ENCODE measurements at places on chromosomes 11 and 22.

- no peak for DNase-seq
Observed at GRCh38 chr11:67311051-67311555, 7.8 kb downstream of the SSH3 start.

DNA sequence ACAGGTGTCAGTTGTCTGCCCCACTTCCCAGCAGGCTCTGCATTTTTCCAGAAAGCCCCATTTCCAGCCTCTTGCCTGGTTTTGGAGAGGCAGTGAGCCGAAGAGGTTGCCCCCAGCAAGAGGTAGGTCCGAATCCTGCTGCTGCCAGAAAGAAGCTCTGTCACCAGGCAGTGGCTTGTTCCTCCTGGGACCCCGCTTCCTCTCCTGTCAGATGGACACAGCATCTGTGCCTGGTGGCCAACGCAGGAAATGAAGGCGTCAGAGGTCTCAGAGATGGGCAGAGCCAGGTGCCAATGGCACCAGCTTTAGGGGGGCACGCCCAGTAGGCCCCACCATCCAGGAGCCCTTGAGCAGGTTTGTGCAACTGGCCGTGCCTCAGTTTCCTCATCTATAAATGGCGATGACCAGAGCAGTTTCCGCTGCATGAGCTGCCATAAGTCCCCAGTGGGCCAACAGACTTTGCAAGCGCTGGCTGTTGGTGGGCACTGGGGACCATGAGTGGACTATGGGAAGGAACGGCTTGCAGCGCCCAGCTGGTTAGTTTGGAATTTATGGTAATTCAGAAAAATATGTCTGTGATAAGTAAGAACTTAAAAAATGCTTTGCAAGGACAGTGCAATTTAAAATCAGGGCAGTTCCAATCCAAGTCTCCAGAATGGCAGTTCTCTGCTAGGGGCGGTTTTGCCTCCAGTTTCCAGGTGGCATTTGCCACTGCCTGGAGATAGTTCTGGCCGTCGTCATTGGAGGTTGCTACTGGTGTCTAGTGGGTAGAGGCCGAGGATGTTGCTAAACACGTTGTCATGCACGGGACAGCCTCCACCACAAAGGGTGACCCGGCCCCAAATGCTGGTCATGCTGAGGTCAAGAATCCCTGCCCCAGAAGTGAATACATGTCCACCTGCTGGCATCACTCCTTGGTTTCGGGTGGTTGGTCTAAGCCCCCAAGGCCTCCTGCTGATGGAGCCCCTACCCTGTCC is 2.3 kb upstream of the OSBPL5 start:
- DNase-seq = no peak

- DNase-seq = no peak
Observed at GRCh38 chr11:255816-256215, 19.0 kb downstream of the PSMD13 start.

DNA sequence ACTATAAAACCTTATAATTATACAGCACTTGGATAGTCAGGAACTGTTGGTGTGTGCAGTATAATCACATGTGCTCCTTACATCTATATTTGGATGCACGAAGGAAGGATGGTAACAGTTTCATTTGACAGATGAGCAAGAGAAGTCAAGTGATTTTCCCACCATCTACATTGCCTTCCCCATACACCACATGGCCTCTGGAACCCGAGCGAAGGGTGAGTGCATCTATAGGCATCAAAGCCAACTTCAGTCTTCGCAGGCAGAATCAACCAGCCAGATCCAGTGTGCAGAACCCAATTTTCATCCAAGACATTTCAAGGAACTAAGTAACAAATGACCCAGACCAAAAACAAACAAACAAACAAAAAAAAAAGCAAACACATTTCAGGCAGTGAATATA is 85.1 kb upstream of the BLID start:
- no peak for DNase-seq

DNA sequence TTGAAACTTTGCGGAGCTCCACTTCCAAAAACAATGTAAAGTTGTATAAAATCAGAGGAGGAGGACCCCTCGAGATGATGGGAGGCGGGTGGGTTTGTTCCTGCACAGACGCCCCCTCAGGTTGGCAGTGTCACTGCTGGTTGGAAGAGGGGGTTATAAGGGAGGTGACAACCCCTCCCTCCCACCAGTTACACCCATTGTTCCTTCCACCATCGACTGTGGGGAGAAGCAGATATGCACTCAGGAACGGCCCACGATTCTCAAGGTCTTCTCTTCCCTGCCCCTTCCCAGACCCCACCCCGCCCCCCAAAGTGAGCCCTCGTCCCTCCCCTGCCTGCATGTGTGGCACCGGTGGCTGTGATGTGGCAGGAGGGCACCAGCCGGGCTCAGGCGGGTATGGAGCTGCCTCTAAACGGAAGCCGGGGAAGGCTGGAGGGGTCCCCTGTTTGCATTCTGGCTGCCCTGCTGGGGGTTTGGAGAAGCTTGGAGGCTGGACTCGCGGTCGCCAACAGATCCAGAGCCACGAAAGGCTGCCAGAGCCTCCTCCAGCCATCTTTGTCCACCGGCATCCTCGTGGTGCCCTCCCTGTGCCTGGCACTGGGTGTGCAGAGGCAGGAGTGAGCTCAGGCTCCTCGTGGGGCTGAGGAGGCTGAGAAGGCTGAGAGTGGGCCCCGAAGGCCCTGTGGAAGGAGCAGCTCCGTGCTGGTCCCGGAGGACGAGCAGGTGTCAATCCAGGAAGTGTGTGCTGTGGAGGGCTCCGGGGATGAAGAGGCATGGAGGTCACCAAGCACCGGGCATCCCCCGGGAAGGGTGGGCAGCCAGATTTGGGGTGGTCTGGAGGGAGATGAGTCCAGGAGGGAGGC is 778 bp downstream of the KDELR3 start:
- no peak for DNase-seq

DNA sequence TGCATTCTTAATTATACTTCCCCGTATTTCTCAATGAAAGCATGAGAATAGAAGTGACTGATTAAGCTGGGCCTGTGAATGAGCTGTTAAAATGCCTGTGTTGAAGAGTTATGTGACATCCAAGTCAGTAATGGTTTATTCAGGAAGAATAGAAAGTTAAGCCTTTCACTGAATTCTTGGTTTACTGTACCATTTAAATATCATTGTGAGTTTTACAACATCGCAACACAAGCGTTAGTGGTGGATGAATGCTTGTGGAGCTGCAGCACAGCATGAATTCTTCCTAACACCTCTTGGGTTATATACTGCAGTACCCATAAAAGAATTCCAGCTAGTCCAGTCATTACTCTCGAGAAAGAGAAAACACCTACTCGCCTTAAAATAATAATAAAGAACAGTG is 257.8 kb downstream of the JRKL start:
- no peak for DNase-seq

DNA sequence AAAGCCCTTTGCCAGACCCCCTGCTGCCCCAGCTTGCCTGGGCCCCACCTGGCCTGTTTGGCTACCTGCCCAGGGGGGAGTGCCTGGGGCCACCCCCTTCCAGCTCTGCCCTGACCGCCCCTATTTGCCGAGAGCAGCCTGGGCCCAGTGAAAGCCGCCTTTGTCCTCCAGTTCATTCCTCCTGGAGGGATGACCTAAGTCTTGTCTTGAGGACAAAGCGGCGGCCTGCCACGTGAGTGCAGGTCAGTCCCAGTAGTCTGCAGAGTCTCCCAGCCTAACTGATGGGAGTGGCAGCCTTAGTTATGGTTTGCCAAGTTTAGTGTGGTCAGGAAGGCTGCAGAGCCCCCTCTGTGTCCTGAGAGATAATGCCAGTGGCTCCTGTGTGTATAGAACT is 115.9 kb upstream of the CRYBB3 start:
- no peak for DNase-seq

DNA sequence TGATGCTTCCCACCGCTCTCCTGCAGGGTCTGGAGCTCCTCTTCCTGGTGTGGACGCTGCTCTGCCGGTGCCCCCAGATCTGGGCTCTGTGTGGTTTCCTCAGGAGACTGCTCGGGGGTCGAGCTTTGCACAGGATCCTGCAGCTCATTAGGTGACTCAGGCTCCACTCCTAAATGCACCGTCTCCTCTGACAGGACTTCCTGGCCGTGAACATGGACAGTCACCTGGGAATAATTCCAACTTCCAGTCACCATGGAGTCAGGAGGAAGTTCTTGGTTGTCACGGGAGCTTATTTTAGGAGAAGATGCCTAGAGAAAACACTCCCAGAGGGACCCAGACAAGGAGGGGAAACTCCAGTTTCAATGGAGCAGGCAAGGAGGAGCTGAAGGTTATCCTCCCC is 11.9 kb downstream of the ZNF202 start:
- no peak for DNase-seq

DNA sequence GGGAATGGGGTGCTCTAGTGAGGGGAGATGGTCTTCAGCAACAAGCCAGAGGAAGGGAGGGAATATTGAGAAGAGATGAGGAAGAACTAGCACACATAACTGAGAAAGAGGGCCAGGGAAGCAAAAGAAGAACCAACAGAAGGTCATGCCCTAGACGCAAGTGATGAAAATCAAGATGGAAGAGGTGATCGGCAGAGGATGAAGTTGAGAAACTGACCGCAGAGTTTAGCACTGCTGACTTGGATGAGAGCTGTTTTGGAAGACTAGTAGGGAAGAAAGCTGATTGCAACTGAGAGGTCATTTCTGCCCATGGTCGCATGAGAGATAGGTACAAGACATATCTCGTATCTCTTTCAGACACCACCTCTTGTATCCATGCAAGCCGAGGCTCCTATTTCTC is 2.9 kb downstream of the SPINDOC start:
- DNase-seq = no peak

- peak; percentile 55 for DNase-seq
Observed at GRCh38 chr11:116927163-116927974, 89.9 kb upstream of the APOA1 start.

- no peak for DNase-seq
Observed at GRCh38 chr11:4454021-4454420, 4.9 kb downstream of the OR52K2 start.

- no peak for DNase-seq
Observed at GRCh38 chr11:131840545-131840944, 470.1 kb downstream of the NTM start.

GRCh38 chr22:35367331-35367886 is 13.5 kb upstream of the HMOX1 start:
- no peak for DNase-seq

- DNase-seq = peak; percentile 6
Observed at GRCh38 chr11:17979770-17980371, 33.0 kb downstream of the SERGEF start.

- no peak for DNase-seq
Observed at GRCh38 chr22:20552443-20553401, 45.3 kb downstream of the MED15 start.

- DNase-seq = peak; percentile 72
Observed at GRCh38 chr22:39598017-39598965, 27.7 kb downstream of the CACNA1I start.

DNA sequence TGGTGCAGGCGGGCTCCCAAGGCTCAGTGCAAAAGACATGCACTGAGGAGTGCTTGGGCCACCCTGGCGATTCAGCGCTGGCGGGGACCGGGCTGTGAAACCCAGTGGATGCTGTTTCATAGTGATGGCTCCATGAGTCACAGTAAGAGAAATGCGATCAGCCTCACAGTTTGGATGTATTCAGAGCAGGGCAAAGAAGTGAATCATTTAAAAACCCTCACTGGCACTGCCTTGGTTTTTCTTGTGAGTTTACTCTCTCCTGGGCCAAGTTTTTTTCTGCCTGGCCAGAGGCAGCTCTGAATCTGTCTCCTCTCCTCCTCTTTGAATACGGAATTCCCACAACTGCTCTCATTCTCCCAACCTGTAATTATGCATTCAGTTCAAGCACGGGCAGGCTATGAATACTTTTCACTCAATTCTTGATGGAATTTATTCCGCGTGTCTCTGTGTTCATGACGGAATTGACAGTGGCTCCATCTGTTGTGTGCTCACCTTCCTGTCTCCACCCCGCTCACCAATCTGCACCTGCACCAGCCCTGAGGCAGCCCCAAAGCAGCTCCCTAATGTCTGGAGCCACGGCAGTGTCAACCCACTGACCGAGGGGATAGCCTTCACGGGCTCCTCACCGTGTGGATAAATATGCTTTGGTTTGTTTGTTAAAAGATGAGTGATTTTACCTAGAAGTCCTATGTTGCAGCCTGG is 14.9 kb downstream of the ADAMTS8 start:
- no peak for DNase-seq

GRCh38 chr11:41316751-41317150 is 142.7 kb downstream of the LRRC4C start:
- no peak for DNase-seq

DNA sequence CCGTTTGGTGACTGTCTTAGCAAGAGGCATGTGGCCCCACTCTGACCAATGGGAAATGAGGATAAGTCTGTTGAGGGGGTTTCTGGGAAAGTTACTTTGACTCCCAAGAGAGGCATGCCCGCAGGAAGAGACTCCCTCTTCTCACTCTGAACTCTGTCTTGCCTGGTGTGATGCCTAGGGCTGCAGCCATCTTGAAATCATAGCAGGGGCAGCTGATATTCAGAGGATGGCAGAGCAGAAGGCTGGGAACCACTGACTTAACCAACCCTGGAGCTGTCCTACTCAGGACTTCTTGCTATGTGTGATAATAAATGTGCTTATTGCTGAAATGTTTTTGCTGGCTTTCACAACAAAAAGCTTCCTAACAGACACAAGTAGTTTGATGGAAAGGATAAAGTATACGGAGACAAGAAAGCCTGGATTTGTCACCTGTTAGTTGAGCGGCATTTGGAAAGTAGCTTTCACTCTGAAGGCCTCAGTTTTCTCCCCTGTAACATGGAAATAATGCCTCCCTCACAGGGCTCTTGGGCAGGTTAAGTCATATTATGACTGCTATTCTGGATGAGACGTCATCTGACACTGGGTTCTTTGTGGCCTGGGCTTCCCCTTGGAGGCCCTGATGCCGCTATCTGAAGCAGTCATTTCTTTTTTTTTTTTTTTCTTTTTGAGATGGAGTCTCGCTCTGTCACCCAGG is 128.5 kb downstream of the CEP164 start:
- DNase-seq = no peak

DNA sequence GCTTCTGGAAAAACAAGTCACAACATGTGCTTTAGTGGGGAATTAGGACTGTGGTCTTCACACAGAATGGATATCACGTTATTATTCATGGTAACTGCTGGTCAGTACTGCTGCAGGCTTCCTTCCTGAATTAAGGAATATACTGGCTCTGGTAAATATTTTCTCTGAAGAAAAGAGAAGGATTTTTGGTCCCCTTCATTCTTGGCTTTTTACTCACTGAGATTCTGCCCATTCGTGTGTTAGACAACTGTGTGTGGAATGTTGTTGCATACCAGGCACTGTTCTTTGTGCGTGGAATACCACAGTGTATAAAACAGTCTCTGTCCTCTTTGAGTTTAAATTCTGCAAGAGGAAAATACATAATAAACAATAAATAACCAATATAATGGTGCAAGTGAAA is 80.3 kb downstream of the ALX4 start:
- DNase-seq = no peak

DNA sequence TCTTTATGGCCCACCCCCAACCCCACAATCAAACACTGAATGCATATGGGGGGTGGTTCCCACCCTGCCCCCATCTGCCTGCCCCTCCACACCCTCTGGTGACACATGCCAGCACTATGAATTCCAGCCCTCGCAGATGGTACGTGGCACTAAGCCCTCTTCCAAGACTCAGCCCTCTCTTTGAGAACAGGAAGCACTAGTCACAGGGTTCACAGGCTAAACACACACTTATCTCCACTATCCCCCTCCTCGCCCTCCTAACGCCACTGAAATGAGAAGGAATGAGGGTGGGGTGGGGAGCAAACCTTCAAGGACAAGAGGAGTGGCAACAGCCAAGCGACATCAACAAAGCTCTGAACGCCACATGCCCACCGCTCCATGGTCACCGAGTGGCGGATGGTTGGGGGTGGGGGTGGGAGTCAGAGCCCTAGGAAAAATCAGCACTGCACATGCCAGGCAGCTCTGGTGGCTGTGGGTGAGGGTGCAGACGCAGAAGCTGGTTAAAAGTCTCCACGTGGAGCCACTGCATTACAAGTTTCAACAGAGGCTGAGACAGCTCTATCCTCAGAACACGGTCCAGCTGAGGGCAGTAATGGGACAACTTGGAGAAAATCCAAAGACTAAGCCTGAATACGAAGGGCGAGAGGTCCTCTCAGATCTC is 33.6 kb downstream of the TMEM184B start:
- DNase-seq = no peak
